ENCODE measurements at places on chromosomes 7 and 10.

DNA sequence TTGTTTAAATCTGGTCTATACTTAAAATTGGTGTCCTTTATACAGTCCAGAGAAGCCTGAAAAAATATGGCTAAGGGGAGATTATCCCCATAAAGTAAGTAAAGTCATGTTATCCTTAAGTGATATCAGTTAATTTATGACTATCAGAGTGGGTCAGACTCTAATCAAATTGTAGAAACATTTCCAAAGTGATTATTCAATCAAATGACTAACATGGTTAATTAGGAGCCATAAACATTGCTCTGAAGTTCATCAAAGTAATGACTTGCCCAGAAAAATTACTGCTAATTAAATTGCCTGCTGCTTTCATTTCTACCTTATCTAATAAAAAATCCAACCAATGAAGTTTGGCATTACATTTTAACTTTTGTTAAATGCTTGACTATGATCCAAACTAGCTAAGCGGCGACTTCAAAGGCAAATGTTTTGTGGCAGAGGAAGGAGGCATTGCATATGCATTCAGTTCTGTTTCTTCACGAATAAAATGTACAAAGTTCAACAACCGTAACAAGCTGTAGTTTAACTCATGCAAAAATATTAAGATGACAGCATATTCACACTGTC lies 76.7 kb downstream of the ETV1 start:
- no peak for DNase-seq

DNA sequence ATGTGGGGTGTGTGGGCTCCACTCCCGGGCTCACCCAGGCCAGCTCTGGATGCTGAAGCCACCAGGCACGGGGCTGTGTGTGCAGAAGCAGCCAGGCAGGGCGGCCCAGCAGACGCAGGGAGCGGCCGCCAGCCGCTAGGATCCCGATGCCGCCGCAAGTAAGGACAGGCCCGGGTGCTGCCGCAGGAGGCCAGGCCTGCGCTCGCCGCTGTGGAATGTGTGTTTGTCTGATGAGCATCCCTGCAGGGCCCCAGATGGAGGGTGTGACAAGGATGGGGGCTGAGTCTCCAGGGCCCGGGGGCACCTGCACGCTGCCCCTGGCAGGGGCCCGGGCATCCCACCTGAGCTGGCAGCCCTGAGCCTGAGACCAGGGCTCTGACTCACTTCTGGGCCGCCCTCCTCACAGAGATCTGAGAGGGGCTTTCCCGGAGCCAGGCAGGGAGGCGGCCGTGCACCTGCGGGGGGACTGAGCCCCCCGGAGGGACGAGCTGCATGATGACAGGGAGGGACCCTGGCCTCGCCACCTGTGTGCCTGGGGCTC lies 101.5 kb downstream of the FOXL3 start:
- no peak for DNase-seq

DNA sequence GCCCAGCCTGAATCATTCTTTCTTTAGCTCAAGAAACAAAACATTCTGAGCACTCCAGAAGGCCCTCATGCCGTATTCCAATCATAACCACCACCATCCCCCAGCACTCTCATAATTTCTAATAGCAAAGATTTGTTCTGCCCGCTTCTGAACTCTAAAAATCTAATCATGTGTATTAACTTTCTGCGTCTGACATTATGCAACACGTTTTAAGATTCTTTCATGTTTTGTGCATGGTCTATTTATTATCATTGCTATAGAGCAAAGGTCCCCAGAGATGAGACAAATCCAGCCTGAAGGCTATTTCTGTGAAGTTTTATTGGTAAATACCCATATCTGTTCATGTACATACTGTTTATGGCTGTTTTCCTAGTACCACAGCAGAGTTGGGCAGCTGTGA lies 8.8 kb downstream of the GDI2 start:
- DNase-seq = no peak

DNA sequence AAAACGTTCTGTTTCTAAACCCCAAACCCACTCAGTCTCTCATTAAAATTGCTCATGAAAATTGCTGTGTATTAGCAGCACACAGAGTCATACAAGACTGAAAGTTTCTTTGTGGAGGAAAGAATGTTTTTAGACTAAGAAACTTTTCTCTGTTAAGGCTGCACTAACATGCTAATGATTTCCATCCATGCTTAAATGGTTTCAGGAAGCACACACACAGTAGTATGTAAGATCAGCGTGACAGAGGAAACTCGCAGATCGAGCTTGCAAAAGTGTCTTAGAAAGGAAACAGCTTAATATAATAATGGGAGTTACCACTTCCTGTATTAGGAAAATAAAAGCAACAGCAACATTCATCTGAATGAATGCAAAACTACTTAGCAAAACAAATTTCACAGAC lies 112.7 kb downstream of the ICA1 start:
- DNase-seq = no peak

DNA sequence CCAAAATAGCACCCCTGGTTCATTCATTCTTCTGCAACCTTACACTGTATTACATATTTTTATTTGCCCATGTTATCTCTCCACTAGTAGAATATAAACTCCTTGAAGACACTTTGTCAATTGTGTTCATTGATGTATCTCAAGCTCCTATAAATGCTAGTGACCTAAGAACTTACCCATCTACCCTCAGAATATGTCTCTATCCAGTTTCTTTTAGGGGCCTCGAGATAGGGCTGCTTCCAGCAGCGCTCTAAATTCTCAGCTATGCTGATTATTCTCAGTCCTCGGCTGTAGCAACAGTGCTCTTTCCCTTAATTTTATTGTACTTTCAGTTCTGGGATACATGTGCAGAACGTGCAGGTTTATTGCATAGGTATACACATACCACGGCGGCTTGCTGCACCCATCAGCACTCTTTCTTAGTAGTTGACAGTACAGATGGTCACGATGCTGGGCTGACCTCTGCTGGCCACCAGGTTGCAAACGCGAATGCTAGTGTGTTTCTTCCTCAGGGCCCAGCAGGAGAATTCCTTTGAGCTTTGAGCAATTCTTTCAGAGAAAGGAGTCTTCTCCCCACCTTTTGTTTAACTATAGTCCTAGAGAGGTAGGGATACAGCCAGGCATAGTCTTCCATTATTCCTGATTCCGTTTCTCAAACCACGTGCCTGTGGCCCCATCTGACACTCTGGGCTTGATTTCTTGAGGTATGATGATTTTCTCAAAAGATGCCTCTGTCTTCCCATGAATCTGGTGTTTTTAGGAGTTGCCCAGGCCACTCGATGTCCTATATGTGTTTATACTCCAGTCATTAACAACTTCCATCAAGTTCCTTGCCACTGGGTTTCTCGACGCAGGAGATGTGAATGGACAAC lies 49.1 kb upstream of the CDC14C start:
- DNase-seq = peak; percentile 24

DNA sequence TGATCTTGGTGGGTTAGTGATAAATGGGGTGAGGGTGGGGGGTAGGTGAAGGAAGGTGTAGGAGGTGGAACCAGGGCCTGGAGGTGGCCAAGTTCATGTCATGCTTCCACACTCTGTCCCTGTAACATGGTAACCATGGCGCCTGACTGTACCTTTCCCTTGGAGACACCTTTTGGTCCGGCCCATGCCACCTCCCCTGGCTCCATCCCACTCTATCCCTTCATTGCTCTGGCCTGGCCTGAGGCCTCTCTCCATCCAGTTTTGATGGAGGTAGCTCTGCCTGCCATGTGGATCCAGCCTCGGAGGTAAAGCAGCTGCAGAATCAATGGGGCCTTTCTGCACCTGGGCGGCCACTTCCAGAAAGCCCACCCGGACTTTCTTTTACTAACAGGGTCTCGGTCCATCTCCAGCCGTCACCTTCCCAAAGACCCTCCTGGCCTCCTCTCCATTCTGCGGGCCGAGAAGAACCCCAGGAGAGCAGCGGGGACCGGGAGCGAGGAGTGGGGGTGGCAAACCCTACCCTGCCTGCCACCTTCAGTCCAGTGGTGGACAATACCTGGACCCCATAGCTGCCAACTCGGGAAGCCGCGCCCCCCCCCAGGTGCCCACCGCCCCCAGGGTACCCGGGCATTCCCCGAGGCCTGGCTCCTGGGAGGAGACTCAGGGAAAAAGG lies 504 bp upstream of the TRRAP start:
- no peak for DNase-seq

GRCh38 chr10:60463746-60464145 lies 74.1 kb upstream of the ANK3 start:
- DNase-seq = no peak

DNA sequence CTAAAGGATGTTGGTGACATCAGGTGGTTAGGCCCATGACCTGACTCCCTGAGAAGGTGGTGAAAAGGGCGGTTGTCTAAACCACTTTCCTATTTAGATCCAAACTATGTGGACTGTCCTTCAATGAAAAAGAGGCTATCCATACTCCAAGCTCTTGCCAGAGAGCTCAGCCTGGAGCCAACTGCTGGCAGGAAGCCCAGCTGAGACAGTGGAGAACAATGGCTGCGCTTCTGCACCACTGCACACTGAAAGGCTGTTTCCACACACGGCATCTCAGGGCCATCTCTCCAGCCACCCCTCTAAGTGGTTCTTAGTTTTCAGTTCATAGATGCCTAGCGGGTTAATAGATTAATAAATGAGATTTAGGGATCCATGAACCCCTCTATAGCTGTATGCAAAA lies 488.8 kb upstream of the ZMIZ1 start:
- no peak for DNase-seq

- DNase-seq = no peak
Measured at GRCh38 chr7:66769833-66770512, 29.4 kb downstream of the RABGEF1 start.

DNA sequence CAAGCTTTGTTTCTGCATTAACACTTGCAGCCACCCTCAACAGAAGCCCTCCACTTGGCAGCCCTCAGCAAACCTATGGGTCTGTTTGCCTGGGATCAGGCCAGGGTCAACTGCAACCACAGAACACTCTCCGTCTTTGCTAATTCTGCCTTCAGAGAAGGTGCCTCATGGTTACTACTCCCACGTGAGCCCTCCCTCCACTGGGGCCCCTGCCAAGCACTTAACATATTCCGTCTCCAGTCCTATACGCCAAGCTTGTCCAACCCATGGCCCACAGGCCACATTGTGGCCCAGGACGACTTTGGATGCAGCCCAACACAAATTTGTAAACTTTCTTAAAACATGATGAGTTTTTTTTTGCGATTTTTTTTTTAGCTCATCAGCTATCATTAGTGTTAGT lies 54.7 kb downstream of the HSPA12A start:
- no peak for DNase-seq

DNA sequence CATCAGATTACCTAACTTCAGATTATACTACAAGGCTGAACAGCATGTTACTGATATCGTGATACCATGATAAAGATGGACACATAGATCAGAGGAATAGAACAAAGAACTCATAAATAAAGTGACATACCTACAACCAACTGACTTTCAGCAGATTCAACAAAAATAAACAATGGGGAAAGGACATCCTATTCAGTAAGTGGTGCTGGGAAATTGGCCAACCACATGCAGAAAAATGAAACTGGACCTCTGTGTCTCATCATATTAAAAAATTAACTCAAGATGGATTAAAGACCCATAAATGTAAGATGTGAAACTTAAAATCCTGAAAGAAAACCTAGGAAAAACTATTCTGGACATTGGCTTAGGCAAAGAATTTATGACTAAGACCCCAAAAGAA lies 158.6 kb downstream of the ZEB1 start:
- DNase-seq = no peak

DNA sequence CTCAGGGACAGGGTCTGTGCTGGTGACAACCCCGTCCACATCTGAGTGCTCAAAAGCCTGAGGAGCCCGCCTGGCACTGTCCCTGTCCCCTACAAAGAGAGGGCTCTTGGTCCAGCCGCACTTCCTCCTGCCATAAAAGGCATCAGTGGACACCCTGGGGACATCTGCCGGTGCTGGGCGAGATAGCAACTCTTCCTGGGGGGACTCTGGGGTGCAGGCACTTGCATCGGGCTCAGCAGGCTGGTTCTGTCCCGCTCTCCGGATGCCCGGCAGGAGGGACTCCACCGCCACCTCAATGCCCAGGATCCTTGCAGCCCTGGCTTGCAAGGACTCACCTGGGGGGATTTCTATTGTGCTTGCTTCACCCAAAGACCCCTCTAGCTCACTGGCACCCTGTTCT lies 32.8 kb downstream of the JCAD start:
- DNase-seq = no peak

GRCh38 chr10:96505150-96506136 lies 8.3 kb downstream of the TLL2 start:
- no peak for DNase-seq

GRCh38 chr10:86366902-86367151 lies 232 bp upstream of the GRID1 start:
- DNase-seq = no peak

GRCh38 chr10:50619166-50619565 lies 4.6 kb downstream of the SGMS1 start:
- no peak for DNase-seq

DNA sequence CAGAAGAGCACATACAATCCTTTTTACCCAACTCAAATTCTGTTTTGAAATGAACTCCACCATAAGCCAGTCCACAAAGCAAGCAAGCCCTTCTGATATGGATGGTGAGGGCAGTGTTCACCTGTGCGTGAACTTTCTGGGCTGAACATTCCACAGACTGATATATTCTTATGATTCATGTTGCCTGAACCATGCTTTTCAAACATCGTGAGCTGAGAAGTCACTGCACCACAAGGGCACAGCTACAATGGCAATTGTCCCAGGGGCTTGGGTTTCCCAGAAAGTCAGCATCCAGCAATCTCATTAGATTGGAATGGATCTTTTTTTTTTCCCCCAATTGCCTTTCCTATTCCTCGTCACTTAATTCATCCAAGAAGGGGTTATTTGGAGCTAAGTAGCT lies 86.9 kb upstream of the ZNF438 start:
- DNase-seq = peak; percentile 80

DNA sequence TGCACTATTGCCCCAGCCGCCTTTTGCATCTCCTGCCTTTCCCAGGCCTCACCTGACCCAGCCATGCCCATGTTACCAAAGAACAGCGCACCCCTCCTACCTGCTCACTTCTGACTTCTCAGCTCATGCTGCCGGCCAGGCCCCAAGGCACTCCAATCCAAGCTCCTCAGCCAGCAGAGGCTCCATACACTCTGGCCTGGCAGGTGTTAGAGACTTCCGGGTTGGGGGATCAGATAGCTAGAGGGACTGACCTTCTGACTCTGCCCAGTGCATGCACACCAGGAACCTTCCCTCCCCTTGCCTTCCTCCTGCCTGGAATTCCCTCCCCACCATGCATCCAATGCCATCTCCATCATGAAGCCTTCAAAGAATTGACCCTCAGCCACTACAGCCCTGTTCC lies 56.2 kb upstream of the ZMIZ1 start:
- DNase-seq = no peak

- peak; percentile 42 for DNase-seq
Measured at GRCh38 chr10:132307823-132308586, at the start of gene STK32C. Gene STK32C (minus strand): TSS chr10:132307950. CDS start chr10:132307833, 117 bp downstream.

DNA sequence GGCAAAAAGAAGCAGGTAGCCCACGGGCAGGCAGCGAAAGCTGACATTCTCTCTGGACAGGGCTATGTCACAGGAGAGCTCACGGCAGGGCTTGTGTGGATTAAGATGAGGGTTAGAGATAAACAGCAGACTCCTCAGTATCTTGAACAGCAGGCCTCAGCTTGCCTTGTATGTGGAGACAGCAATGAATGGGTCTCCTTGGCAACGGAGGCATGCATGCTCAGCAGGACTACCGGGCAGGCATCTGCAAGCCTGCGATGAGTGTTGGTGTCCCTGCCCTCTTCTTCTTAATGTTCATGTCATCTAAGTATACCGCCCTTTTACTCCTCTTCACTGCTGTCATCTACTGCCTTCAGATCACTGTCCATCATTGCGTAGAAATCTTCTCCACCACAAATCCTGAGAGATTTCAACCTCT lies 81.9 kb upstream of the C1GALT1 start:
- peak; percentile 10 for DNase-seq
